ENCODE measurements at places on chromosomes 11 and 22.

GRCh38 chr11:57597916-57598830 is 688 bp downstream of the SERPING1 start:
- DNase-seq, result peak; percentile 10

GRCh38 chr11:83235825-83236224 is 42.3 kb downstream of the ANKRD42 start:
- DNase-seq, result no peak

DNA sequence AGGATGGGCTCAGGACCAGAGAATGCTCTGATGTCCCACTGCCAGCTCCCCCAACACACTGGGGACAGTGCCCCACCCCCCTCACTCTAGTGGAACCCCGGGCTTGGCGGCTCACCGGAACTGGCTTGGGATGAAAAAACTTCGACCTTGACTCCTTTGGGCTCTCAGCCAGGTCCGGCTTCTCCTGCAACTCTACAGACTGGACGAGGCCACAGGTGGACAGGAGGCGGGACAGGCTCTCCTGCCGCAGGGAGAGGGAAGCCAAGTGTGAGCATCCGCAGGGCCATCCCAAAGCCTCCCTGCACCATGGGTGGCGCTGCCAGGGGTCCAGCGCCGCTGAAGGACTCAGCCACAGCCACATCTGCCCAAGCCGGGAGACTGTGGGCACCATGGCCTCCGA is 3.7 kb downstream of the RRP7A start:
- no peak for DNase-seq

DNA sequence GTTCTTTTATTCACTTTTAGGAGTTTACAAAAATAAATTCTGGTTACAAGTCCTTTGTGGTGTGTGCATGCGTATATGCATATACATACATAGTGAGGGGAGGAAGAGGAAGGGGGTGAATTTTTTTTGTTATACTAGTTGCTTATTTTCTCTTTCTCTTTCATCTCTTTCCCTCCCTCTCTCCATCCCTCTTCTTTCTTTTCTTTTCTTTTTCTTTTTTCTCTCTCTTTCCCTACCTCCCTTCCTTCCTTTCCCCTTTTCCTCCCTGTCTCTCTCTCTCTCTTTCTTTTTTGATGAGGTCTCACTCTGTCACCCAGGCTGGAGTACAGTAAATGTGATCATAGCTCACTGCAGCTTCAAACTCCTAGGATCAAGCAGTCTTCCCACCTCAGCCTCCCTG is 14.1 kb downstream of the PPP6R2 start:
- no peak for DNase-seq

GRCh38 chr11:94735907-94736306 is 32.2 kb upstream of the AMOTL1 start:
- DNase-seq, result peak; percentile 48

- no peak for DNase-seq
Observed at GRCh38 chr11:95557376-95557775, 232.2 kb downstream of the FAM76B start.

- DNase-seq, result no peak
Observed at GRCh38 chr11:46429717-46430116, 38.1 kb upstream of the CHRM4 start.

GRCh38 chr11:76792505-76793264 is 9.5 kb downstream of the TSKU start:
- no peak for DNase-seq

GRCh38 chr11:72581067-72581466 is 93.2 kb downstream of the PDE2A start:
- no peak for DNase-seq

DNA sequence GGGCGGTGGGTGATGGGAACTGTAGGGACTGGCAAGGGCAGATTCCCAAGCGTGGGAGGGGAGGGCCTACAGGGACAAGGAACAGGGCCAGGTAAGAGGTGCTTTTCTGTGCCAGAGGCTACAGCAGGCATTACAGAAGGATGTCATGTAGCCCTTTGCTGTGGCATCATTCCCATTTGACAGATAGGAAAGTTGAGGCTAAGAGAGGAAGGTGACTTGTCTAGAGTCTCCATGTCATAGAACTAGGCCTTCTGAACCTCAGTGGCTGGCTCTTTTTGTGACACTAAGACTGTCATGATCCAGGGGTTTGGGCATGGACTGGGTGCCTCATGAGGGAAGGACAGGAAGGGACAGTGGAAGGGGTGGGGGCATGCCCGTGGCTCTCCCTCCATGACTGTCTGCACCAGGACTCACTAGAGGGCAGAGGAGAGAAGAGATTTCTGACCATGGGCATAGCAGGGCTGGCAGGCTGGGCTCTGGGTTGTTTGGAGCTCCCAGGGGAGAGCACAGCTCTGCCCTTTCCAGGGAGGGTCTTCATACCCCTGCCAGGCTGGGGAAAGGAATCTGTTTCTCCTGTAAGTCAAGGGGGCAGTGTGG is 3.2 kb downstream of the MMP11 start:
- DNase-seq, result no peak

DNA sequence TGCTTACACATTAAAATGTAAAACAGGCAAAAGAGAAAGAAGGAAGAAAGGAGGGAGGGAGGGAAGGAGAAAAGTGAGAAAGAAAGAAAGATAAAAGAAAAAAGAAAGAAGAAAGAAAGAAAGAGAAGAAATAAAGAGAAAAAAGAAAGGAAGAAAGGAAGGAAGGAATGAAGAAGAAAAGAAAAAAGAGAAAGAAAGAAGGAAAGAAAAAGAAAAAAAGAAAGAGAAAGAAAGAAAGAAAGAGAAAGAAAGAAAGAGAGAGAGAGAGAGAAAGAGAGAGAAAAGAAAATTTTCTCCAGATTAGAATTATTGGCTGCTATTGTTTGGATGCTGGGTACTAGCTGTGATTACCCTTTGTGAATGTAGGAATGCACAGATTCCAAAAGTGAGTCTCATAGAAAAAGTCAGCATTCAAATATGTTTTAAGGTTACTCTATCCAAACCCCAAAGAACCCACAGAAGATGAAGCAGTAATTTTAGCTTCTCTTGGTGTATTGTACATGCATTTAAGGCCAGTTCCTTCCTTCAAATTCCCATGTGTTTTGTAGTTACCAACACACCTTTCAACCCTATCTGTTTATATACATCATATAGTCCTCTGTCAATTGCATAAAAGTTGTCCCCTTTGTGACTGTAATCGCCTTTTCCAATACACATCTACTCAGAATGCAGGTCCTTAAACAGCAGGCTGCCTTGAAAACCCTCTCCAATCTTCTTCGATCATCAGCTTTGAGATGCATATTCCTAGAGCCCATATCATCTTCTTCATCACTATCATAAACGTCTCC is 789 bp upstream of the FAM111A start:
- no peak for DNase-seq

GRCh38 chr22:39287076-39287725 is 32.2 kb downstream of the RPL3 start:
- no peak for DNase-seq

- no peak for DNase-seq
Observed at GRCh38 chr22:46408568-46409506, 73.3 kb downstream of the TRMU start.

DNA sequence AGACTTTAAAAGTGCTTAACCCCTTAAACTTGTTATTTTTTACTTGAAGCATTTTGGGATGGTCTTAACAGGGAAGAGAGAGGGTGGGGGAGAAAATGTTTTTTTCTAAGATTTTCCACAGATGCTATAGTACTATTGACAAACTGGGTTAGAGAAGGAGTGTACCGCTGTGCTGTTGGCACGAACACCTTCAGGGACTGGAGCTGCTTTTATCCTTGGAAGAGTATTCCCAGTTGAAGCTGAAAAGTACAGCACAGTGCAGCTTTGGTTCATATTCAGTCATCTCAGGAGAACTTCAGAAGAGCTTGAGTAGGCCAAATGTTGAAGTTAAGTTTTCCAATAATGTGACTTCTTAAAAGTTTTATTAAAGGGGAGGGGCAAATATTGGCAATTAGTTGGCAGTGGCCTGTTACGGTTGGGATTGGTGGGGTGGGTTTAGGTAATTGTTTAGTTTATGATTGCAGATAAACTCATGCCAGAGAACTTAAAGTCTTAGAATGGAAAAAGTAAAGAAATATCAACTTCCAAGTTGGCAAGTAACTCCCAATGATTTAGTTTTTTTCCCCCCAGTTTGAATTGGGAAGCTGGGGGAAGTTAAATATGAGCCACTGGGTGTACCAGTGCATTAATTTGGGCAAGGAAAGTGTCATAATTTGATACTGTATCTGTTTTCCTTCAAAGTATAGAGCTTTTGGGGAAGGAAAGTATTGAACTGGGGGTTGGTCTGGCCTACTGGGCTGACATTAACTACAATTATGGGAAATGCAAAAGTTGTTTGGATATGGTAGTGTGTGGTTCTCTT is 2.8 kb downstream of the MALAT1 start:
- no peak for DNase-seq

DNA sequence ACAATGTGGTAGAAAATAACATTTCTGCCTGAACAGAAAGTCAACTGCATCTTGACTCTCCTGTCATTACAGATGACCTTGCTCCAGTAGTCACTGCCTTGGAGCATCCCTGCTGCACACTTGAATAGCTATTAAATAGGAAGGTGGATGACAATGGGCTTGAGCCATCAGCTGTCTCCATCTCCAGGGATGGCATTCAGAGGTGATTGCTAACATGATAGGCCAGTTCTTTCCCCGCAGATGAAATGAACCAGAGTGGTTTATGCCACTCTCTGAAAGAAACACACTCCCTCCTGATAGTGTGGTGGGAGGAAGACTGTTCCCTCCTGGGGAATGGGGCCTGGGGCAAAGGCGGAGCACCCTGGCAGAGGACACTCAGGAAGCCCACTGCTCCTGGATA is 57.1 kb upstream of the OLFML1 start:
- DNase-seq, result no peak

- DNase-seq, result no peak
Observed at GRCh38 chr22:23169043-23169406, 11.3 kb upstream of the BCR start.

DNA sequence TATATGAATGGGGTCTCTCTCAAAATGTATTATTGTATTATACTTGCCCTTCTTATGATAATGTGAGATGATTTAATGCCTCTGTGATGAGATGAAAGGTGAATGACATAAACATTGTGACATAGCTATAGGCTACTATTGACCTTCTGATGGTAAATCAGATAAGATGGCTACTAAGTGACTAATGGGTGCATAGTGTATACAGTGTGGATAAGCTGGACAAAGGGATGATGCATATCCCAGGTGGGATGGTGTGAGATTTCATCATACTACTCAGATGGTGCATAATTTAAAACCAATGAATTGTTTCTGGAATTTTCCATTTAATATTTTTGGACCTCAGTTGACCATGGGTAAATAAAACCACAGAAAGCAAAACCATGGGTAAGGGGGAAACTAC is 243.5 kb downstream of the SBF2 start:
- no peak for DNase-seq

DNA sequence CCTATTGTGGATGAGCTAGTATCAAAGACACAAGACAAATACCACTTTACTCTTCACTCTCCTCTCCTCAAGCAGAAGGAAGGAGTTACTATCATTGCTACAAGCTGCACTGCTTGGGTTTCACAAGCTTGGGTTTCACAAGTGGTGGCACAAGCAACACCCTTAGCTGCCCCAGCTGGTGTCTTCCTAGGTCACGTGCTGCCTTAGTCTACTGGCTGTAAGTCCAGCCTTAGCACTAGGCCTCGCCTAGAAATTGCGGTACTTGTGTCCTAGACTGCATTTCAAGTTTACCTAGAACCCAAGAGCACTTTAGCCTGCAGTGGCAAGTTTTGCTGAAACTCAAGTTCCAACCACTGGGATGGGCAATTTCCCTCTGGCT is 86.6 kb downstream of the EHF start:
- no peak for DNase-seq

DNA sequence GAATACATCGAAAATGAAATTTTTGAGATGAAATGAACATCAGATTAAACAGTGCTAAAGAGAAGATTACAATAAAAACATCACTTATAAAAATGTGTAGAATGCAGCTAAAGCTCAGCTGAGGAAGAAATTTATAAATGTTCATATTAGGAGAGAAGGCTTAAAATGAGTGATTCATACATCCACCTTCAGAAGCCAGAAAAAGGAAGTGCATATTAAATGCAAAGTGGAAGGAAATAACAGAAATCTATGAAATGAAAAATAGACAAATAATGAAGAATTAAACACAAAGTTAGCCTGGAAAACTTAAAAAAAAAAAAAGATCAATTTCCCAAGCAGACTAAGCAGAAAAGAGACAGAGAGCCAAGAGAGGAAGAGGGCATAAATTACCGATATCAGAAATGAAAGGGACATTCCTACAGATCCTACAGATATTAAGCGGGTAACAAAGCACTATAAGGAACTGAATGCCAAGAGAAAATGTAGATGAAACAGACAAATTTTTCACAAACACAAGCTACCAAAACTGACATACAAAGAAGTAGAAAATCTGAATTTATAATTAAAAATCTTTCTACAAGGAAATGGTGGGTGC is 7.2 kb upstream of the MOB2 start:
- DNase-seq, result no peak

DNA sequence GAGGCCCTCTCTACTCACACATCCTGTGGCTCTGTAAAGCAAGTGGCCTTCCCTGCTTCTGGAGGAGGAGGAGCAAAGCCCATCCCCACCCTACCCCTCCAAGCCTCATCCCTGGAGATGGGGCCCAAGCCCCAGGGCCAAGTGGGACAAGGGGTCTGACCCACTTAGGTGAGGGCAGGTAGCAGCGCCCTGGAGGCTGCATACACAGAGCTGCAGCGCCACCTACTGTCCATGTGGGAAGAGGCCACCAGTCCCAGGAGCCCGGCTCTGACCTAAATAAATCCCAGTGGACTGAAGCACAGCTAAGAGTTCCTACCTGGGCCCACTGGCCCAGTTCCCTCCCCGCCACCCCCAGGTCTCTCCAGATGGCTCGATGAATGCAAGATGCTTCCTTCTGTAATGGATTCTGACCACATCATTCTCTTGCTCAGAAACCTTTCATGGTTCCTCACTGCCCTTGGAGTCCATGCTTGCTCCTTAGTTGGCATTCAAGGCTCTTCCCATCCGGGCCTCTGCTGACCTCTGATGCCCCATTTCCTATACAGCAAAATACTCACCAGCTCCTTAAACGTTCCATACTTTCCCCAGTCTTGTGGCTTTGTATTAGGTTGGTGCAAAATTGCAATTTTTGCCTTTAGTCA is 62.1 kb downstream of the THAP12 start:
- peak; percentile 83 for DNase-seq

- DNase-seq, result no peak
Observed at GRCh38 chr11:100929377-100929776, 200.2 kb downstream of the PGR start.

Data from WERI-Rb-1 (cell line).